ENCODE measurements at places on chromosomes 6 and 20. TPM values are rescaled to one million over a fixed set of nuclear protein-coding genes. Genes with fewer than 3 reads are reported as not detected.

- DNase-seq, result no peak
These were observed 2.6 kb downstream of the PACSIN1 start for GRCh38 chr6:34468378-34468892.

DNA sequence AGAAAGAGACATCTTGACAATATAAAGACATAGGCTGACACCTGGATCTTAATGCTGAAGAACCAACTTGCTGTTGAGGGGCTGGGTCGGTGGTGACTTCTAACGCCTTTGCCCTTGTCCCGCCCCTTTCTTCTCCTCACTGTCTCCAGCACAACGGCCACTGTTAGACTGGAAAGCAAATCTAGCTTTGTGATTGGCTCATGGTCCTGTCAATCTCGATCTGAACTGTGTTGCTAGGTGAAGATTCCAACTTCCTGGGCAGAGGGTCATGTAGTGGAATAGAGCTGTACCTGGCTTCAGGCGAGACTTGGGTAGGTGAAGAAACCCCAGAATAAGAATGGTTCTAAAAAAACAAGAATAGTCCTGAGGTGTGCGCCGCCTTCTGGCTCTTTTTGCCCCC is at the start of gene PGK2:
TSS of gene PGK2 (minus strand) at position 110 of the 400 bp plus-strand sequence. CDS start at position 12, 98 bp downstream.
- DNase-seq, result no peak

- no peak for DNase-seq
These were observed 139.8 kb downstream of the DHX35 start for GRCh38 chr20:39101895-39102294.

- no peak for DNase-seq
These were observed 10.2 kb downstream of the UBE3D start for GRCh38 chr6:83055366-83055964.

DNA sequence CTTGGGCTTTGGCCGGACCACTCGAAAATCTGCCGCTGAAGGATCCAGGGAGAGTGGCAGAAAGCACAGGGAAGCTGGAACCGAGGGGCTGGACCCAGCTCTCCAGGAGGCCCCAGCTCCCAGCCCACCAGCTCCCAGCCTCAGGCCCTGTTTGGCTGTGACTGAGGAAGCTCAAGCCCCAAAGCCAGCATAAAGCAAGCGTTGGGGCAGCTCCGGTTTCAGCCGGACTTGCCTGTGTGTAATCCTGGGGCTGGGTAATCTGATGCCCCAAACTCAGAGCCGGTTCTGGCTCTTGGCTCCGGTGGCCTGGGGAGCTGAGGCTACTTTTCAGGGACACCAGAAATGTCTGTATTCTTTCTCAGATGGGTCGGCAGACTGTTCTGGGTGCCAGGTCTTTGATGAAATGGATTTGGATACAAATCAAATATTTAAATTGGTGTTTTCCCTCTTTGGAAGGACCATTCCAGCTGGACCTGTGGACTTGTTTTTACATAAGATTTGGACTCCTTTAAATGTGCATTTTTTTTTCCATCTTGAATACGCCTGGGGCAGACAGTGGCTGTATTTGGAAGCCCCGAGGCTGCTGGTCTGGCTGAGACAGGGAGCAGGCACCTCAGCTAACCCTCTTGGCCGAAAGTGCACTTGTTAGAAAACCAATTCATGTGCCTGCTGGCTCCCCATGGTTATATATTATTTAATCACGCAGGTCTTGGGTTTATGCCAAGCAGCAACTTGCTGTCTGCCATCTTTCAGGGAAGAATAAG is 29.7 kb downstream of the RPP40 start:
- peak; percentile 25 for DNase-seq

- DNase-seq, result no peak
These were observed 218.2 kb downstream of the ZDHHC14 start for GRCh38 chr6:157599191-157599590.

- DNase-seq, result peak; percentile 85
These were observed 235.2 kb upstream of the TAB2 start for GRCh38 chr6:149082320-149082719.

DNA sequence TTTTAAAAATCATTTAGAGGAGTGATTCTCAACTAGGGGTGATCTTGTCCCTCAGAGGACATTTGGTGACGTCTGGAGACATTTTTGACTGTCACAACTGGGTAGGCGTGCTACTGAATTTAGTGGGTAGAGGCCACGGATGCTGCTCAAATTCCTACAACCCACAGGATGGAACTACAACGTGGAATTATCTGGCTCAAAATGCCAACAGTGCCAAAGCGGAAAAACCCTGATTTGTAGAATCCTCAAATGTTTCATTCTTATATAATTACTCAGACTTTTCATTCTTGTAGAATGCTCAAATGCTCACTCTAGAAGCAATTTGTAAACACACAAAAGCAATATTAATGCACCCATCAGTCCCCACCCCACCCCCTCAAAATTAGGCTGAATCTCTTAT is 229.8 kb downstream of the ZMYND8 start:
- no peak for DNase-seq

- DNase-seq, result no peak
These were observed 31.4 kb upstream of the GSTA4 start for GRCh38 chr6:53026526-53026925.

GRCh38 chr6:54074578-54075195 is 36.6 kb upstream of the MLIP start:
- DNase-seq, result no peak

GRCh38 chr6:43260791-43261190 is 17.5 kb downstream of the TTBK1 start:
- DNase-seq, result no peak

DNA sequence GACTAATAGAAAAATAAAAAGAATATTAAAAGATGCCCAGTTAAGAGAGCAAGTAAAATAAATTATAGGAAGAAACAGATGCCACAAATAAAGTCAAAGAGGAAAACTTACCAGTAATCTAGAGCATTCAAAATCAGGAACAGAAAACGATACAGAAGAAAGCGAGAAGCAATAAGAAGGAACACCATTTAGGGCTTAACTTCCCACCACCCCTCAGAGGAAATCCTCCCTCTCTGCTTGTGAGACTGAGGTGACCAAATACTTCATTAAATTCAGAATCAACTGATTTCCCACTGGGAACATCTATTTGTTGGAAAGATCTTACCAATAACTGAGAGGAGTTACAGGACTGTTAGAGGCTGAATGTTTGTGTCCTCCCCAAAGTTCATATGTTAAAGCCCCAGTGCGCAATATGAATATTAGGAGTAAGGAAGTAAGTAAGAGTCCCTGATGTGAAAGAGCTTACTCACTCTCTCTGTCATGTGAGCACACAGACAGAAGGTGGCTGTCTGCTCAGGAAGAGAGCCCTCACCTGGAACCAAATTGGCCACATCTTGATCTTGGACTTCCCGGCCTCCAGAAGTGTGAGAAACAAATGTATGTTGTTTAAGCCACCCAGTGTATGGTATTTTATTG is 19.5 kb downstream of the KATNA1 start:
- DNase-seq, result no peak

The MED20 gene
- total RNA-seq, result 16.5 TPM

The CFAP206 gene
- 0.66 TPM for total RNA-seq

Data from breast epithelium (tissue), 4 donors.